ENCODE measurements at places on chromosomes 11 and 22. TPM values are rescaled to one million over a fixed set of nuclear protein-coding genes. Genes with fewer than 3 reads are reported as not detected.

The PDE2A gene
- 8.8 TPM for total RNA-seq

The LIF gene
- total RNA-seq = 25.4 TPM

The OR5M8 gene
- not detected for total RNA-seq

The FOSL1 gene
- 71.3 TPM for total RNA-seq

The GSC2 gene
- not detected for total RNA-seq

The HEPN1 gene
- total RNA-seq = not detected

The HTR3B gene
- total RNA-seq = not detected

The UBQLNL gene
- total RNA-seq = not detected

The PLA2G3 gene
- total RNA-seq = not detected

The CD248 gene
- not detected for total RNA-seq

The GANAB gene
- total RNA-seq = 184 TPM

The ARHGAP8 gene
- not detected for total RNA-seq

The SMTNL1 gene
- total RNA-seq = not detected

The MS4A4E gene
- total RNA-seq = not detected

The PLA2G6 gene
- 10.1 TPM for total RNA-seq

The CRKL gene
- 29.1 TPM for total RNA-seq

The MMP10 gene
- 2.5 TPM for total RNA-seq

The TCN1 gene
- not detected for total RNA-seq

The GAL gene
- not detected for total RNA-seq

The TP53I11 gene
- 23.7 TPM for total RNA-seq

The APOBEC3A gene
- not detected for total RNA-seq

The NEFH gene
- total RNA-seq = not detected

The RIMBP3B gene
- total RNA-seq = 0.65 TPM

The KBTBD3 gene
- 1.3 TPM for total RNA-seq

The OR8D4 gene
- not detected for total RNA-seq

The DLG2 gene
- 0.67 TPM for total RNA-seq

The RBFOX2 gene
- 47.5 TPM for total RNA-seq

The MPZL2 gene
- total RNA-seq = not detected

The ALX4 gene
- 3.9 TPM for total RNA-seq

The PHETA2 gene
- total RNA-seq = 0.07 TPM

The BMAL1 gene
- total RNA-seq = 17.0 TPM

The ZBTB16 gene
- not detected for total RNA-seq

The CCDC73 gene
- total RNA-seq = not detected

The RBMXL2 gene
- not detected for total RNA-seq

The EFCAB6 gene
- total RNA-seq = 0.88 TPM

The CHADL gene
- total RNA-seq = not detected

The GLYATL1 gene
- total RNA-seq = not detected

The INS gene
- total RNA-seq = not detected

The OR52E8 gene
- total RNA-seq = not detected

The CAPN5 gene
- 15.2 TPM for total RNA-seq

The MMP3 gene
- total RNA-seq = 8.6 TPM

The EIF3F gene
- total RNA-seq = 302 TPM

The PTGDR2 gene
- 0.10 TPM for total RNA-seq

The GVQW3 gene
- 1.1 TPM for total RNA-seq

The NPAS4 gene
- total RNA-seq = not detected

The SHANK3 gene
- total RNA-seq = 0.84 TPM

The HARBI1 gene
- 7.4 TPM for total RNA-seq

The EIF4ENIF1 gene
- 5.8 TPM for total RNA-seq

The SPDYC gene
- not detected for total RNA-seq

The GAL3ST1 gene
- 0.38 TPM for total RNA-seq

The MUC2 gene
- total RNA-seq = not detected

The KIF18A gene
- total RNA-seq = 46.4 TPM

The APLNR gene
- total RNA-seq = 0.03 TPM

The ZBED4 gene
- 8.1 TPM for total RNA-seq

The SLC22A9 gene
- total RNA-seq = not detected

Data from A172 (cell line).